Kasumi-1 (cell line): ENCODE measurements at places on chromosomes 3 and 15.
A peak's percentile ranks its signal among the peaks of the same experiment; 100 is the strongest.

GRCh38 chr3:188268336-188268735 is 114.4 kb downstream of the LPP start:
- DNase-seq, result no peak

- DNase-seq, result no peak
These were observed 55.5 kb downstream of the NSUN3 start for GRCh38 chr3:94118390-94118789.

DNA sequence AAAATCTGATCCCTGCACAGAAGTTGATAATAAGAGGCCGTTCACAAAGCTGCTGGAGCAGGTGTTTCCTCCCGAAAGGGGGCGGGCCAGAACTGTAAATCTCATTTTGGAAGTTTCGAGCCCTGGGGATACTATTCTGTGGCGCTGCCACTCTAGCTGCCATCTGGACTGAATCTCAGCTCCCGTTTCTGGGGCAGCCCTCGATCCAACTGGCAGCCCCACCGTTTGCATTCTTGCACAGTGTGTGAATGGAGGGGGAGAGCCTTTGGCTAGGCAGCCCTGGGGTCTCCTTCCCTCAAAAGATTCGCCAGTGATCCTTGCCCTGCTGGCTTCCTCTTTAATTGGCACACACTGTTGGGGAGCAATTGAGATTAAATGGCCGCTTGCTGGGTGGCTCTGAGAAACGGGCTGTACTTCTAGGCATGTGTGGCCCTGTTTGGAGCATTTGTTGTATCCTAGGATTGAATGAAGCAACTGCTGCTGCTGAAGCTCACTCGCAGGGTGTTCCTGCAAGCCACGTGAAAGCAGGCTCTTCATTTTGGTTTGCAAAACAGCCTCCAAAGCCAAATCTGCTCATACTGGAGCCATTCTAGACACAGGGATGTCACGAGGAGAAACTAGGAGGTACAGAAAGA is 57.2 kb upstream of the TOPAZ1 start:
- no peak for DNase-seq

GRCh38 chr3:186510374-186511079 is 33.7 kb downstream of the CRYGS start:
- DNase-seq, result no peak

- no peak for DNase-seq
These were observed 57.2 kb downstream of the RAB11A start for GRCh38 chr15:65926459-65926858.

DNA sequence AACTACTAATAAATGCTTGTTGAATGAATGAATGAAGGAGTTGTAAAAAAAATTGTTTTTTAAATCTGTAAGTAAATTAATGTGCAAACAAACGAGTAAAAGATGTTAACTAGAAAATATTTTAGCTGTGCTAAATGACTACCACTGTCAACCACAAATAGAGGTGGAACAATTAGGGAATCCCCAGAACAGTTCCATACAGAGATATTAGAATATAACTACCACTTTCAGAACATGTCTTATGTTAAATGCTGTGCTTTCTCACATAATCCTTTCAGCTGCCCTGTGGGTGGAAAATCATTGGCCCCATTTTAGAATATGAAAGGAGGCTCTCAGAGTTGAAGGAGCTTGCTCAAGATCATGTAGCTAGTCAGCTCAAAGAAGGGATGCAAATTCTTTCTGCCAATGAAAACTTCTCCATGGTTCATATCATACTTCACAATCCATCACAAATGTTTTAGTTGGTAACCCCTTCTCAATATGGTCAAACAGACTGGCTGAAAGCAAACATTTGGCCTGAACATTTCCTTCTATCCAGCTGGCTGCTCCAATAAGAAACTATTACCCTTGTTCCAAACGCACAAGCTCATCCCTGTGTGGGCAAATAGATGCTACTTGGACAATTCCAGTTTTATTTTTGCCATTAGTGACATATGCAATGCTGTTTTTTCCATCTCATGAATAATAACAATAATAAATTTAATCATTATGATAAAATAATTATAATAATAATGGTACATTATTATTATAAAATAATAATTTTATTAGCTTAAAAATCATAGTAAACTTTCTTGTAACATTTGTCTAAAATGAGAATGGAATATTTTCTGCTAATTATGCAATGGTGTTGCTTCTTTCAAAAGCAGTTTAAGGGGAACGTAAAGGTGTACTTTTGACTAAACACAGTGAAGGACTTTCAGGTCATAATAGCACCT is 290.4 kb upstream of the STT3B start:
- no peak for DNase-seq

DNA sequence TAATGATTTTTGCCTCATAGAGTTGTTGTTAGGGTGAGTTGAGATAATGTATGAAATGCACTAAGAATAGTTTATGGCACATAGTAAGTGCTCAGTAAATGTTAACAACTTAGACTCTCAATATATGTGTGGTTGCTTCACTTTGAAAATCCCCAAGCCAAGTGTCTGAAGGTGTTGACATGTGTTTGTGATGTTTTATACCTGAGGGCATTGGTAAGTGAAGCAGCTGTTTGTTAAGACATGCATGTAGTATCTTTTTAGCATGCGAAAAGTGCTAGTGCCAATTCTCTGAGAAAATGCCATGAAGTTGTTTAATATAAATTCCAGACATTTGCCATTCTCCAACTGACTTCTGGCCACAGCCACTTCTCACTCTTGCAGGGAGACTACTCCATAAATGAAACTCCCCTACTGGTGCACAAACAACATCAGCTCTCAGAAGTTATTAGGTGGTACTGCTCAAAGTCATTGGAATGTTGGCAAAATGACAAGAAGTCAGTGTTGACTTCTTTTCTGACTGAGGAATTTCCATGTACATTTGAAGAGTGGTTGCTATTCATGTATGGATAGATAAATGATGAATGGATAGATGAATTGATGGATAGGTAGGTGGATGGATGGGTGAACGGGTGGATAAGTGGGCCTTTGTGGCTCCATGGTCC is 103.6 kb upstream of the NUDT16 start:
- no peak for DNase-seq

- DNase-seq, result no peak
These were observed 273.9 kb downstream of the ADAMTSL3 start for GRCh38 chr15:83927704-83928391.

- no peak for DNase-seq
These were observed 123.0 kb downstream of the VGLL3 start for GRCh38 chr3:86867982-86868381.

GRCh38 chr3:78644847-78645246 is 1123.0 kb downstream of the ROBO1 start:
- DNase-seq, result no peak

GRCh38 chr15:22259881-22260421 is 179.6 kb downstream of the OR4M2 start:
- DNase-seq, result no peak

DNA sequence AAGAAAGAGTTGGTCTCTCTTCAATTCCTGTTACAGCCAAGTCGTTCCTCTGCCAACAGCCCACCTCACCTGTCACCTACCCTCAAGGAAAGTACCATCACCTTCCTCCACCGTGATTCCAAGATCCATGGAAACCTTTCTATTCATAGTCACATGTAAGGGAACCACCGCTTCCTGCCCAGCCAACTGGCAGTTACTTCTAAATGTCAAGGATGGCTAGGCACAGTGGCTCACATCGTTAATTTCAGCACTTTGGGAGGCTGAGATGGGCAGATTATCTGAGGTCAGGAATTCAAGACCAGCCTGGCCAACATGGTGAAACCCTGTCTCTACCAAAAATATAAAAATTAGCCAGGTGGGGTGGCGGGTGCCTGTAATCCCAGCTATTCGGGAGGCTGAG is 82.8 kb downstream of the FOXP1 start:
- DNase-seq, result no peak

DNA sequence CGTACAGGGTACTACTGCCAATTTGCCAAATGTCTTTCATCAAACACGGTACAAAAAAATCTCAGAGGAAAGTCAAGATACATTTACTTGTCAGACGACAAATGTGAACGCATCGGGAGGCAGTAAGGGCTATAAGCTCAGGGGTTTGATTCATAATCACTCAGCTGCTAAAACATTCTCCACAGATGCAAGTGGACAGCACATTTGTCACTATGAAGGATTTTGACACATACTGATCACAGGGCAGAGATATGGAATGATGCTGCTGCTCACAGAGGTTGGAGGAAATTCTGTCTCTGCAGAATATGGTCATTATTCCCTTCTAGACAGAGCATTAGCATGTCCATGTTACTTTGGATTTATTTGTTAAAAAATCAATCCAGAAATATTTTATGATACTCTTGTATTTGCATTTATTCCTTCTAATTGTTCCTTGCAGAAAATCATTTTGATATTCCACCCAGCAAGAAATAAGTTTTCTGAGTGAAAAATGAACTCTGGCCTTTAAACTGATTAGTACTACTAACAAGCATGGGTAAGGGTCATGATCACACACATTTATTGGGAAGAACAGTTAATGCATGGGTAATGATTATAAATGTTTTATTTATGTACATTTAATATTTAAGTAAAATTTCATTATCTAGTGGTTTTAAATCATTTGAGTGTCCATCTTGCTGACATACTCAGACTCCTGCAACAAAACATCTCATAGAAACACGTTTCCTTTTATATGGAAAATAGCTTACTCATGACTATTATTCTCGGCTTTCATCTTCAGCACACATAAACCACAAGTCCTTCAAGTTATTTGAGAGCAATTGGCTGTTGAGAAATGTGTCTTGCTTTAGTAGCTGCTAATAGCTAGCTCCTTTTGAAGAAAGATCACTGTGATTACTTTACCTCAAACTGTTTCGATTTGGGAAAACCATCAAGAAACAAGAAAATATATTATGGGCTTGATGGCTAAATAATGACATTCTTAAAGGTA is 559.3 kb downstream of the MECOM start:
- no peak for DNase-seq

- no peak for DNase-seq
These were observed 26.9 kb upstream of the THRB start for GRCh38 chr3:24521420-24522145.

GRCh38 chr3:67866571-67866970 is 212.2 kb upstream of the SUCLG2 start:
- no peak for DNase-seq

DNA sequence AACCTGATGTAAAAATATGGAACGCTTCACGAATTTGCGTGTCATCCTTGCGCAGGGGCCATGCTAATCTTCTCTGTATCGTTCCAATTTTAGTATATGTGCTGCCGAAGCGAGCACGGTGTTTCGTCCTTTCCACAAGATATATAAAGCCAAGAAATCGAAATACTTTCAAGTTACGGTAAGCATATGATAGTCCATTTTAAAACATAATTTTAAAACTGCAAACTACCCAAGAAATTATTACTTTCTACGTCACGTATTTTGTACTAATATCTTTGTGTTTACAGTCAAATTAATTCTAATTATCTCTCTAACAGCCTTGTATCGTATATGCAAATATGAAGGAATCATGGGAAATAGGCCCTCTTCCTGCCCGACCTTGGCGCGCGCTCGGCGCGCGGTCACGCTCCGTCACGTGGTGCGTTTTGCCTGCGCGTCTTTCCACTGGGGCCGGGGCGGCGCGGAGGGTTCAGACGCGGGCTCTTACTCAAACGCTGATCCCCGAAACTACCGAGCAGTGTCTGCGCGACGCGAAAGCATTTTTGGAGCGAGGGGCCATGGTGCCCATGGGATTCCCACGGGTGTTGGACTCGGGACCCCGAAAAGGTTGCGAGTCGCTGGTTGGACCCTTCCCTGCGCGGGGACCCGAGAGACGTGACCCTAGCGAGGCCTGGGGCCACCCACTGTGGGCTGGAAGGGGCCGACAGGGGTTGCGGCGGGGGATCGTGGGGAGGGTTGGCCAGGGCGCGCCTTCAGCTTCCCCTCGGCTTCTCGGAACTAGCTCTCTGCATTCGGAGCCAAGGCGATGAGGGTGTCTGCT is at the start of gene RNU6-1:
RNU6-1 (minus strand) TSS at position 117 of the 820 bp plus-strand sequence.
- DNase-seq, result peak; percentile 95

DNA sequence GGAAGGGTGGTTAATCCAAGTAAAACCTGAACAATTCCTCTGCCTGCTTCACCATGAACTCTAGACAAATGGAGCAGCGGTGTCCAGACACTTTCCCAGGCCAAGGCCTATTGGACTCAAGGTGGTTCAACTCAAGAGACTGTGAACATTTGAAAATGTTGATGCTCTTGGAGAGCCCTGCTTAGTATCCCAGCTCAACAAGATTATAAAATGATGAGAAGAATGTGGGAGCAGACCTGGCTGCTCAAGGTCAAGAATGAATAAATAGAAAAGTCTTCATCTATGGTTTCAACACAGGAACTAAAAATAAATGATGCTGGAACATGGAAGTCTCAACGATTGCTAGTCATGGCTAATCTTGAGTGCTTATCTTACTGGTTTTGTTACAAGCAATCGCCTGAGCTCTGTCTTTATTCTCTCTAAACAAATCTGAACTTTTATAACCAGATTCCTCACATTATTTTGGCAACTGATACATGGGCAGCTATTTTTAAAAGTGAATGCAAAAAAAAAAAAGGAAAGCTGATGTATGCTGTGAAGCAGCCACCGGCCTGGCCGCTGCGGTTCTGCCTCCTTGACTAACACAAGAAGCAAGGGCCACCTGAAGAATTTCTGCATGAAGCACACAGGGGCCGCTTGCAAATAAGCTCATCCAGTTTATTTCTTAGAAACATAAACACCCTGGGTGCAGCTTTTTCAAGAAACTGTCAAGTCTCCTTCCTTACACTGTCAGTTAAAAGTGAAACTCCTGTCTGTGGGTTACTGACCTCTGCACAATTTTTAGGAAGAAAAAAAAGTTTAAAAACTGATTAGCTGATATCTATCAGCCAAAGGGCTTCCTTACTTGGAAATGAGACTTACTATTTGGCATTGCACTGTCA is 120.1 kb upstream of the ARHGEF3 start:
- no peak for DNase-seq

GRCh38 chr3:136141891-136142290 is 54.2 kb downstream of the MSL2 start:
- no peak for DNase-seq

DNA sequence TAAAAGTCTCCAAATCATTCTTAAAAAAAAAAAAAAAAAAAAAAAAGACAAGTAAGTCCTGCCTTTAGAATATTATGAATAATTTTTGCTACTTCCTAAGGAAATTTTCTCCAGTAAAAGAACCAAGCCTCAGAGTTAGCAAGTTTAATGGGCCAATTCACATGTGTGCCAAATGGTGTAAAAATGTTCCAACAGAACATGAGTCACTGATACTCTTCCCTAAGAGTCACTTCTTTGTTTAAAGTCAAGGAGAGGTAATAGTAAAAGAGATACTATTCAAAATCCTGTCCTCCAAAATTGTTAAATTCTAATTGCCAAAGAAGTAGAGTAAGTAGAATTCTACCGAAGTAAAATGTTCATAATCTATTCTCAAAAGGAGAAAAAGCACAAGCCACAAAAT is 17.7 kb upstream of the CPA3 start:
- DNase-seq, result no peak

- no peak for DNase-seq
These were observed 251.5 kb downstream of the NSUN3 start for GRCh38 chr3:94314218-94314883.

- DNase-seq, result no peak
These were observed 80.9 kb downstream of the DUT start for GRCh38 chr15:48411971-48412591.

- peak; percentile 4 for DNase-seq
These were observed 21.7 kb upstream of the TBC1D21 start for GRCh38 chr15:73851689-73852088.
